Heart right ventricle (tissue), 16 donors: ENCODE measurements at places on chromosomes 3 and 15. TPM values are rescaled to one million over a fixed set of nuclear protein-coding genes. Genes with fewer than 3 reads are reported as not detected.

Gene SRGAP3
- total RNA-seq = 2.4 TPM

Gene TNFSF10
- 41.8 TPM for total RNA-seq

Gene C15orf39
- 12.9 TPM for total RNA-seq

GRCh38 chr3:29397406-29397805 lies 116.5 kb downstream of the RBMS3 start:
- no peak for DNase-seq

- DNase-seq = peak; percentile 20
These were observed 11.7 kb downstream of the SHOX2 start for GRCh38 chr3:158094235-158095110.

DNA sequence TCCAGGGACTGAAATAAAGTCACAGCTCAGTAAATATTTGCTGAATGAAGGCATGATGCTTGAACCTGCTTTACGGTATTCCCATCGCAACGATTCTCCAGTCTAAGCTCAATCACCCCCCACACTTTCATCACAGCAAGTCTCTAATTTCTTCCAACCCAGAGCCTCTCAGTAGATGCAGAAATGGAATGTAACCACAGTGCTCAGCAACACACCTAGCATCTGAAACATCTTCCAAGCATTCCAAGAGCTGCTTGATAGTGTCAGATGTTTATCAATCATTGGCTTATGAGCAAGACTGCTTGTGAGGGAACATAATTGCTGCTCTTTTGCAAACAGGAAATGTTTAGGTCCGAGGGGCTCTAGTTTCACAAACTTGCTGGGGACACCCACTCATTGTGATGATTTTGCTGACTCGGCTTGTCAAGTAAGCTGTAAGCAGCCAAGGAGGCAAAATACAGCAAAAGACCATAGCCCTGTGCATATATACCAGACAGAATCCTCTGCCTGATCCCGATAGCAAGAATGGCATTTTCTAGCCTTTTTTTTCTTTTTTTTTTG lies 751.2 kb downstream of the NR2F2 start:
- DNase-seq = no peak

DNA sequence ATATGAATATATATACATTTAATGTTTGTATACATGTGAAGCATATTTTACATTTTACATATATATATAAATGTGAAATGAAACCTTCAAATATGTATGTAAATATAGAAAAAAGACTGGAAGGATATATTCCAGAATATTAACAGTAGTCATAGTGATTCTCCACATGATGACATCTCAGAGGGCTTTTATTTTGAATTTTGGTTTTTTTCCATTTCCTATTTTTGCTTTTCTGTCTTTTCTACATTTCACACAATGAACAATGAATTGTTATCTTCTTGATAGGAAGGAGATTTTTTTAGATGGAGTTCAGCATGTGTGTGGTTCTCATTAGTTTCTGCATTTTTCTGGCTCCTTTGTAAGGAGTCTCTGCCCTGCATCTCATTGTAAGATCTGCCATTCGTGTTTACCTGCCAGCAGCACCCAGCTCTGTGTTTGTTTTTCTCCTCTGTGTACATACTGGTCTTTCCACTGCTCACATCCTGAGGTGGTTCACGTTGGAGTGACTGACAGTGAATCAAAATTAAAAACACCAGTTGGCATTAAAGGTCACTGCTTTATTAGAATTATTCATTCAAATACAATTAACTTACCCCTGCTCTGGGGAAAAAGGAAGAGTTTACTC lies 425.3 kb upstream of the MDFIC2 start:
- DNase-seq = no peak

Gene MYEF2
- 7.7 TPM for total RNA-seq

Gene SACM1L
- total RNA-seq = 22.2 TPM

DNA sequence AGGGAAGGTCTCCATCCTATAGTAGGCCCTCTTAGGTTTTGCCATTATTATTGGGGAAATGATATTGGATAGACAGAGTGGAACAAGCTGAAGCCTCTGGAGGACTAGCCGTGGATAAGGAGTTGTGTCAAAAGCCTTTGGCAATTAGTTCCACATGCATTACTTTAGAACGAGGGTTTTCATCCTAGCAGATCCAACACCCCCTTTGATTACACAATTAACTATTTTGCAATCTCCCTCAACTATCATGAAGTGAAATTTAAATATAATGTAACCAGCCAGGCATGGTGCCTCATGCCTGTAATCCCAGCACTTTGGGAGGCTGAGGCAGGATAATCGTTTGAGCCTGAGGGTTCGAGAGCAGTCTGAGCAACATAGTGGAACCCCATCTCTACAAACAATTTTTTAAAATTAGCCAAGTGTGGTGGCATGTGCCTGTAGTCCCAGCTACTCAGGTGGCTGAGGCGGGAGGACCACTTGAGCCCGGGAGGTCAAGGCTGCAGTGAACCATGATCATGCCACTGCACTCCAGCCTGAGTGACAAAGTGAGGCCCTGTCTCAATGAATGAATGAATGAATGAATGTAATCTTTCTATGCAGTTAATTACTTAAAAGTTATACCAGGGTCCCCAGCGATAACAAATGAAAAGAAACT lies 56.8 kb downstream of the PXYLP1 start:
- no peak for DNase-seq

Gene RPN1
- total RNA-seq = 170 TPM

Gene USP13
- total RNA-seq = 177 TPM

Gene CFAP44
- total RNA-seq = 4.9 TPM

GRCh38 chr3:120682095-120682681 lies at the start of gene HGD:
Gene HGD, minus strand, starts transcription at chr3:120682239. Its CDS starts 128 bp downstream, at chr3:120682111.
- DNase-seq = no peak

Gene CCDC80
- total RNA-seq = 223 TPM

- DNase-seq = no peak
These were observed 4.8 kb downstream of the PPP1R14D start for GRCh38 chr15:40823572-40824343.

DNA sequence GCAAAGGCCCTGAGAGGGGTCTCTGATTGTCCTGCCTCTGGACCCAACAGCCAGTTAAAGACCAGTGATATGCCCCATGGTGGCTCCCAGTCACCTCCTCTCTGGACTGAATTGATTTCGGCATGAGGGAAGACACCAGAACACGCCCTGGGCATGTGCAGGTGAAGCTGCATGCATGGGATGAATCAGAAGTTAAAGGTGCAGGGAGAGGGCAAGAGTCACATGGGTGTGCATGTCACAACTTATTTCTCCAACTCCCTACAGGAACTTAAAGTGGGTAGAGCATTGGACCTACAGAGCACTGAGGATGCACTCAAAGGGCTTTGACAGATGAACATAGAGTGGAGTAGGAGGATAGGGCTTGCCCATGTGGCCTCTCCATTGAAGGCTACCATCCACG lies 16.9 kb upstream of the RHCG start:
- no peak for DNase-seq

GRCh38 chr3:151504606-151505005 lies 43.7 kb upstream of the IGSF10 start:
- DNase-seq = no peak

DNA sequence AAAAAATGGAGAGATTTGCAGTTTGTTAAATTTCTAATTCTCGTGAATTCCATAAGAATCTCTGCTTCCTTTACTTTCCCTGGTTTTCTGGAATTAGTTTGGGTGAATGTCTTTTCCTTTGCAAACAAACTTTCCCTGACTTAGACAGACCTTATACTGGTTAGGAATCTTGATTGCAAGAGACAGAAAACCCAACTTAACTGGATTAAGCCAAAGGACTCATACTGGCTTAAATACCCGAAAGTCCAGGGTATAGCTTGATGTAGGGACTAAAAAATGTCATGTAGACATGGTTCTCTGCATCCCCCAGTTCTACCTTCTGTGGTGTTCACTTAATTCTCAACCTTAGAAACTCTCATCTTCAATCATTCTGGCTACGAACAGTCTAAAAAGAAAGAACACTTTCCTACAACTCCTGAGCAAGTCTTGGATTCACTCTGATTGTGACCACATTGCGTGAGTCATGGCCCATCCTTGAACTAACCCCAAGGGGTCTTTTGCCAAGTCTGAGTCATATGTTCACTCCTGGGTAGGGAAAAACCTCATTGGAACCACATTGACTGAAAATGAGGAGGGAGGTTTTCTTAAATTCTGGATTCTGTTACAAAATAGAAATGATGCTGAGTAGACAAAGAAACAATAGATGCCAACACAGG lies 136.0 kb upstream of the DAZL start:
- DNase-seq = no peak

Gene PAQR5
- 0.32 TPM for total RNA-seq

- no peak for DNase-seq
These were observed 6.7 kb downstream of the CEMIP start for GRCh38 chr15:80785811-80786354.

- no peak for DNase-seq
These were observed 923.0 kb downstream of the DIPK2A start for GRCh38 chr3:144894576-144894975.

- no peak for DNase-seq
These were observed 157.9 kb downstream of the STAC start for GRCh38 chr3:36538136-36538749.

Gene EOMES
- total RNA-seq = 0.20 TPM

DNA sequence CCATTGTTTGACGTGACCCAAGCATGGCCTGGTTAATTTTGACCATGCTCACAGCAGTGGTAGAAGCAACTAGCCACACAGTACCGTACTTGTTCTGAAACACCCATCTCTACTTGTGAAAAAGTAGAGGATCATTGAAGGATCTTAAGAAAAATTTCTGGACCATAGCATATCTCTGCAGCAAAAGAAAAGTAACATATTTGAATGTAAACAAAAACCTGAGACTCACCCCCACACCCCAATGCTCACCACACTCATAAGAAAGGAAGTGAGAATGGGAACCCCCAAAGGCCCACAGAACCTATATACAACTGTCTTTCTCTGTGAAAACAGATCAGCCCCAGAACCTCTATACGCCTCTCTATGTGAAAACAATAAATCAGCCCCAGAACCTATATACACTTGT lies 33.8 kb upstream of the TFRC start:
- no peak for DNase-seq

DNA sequence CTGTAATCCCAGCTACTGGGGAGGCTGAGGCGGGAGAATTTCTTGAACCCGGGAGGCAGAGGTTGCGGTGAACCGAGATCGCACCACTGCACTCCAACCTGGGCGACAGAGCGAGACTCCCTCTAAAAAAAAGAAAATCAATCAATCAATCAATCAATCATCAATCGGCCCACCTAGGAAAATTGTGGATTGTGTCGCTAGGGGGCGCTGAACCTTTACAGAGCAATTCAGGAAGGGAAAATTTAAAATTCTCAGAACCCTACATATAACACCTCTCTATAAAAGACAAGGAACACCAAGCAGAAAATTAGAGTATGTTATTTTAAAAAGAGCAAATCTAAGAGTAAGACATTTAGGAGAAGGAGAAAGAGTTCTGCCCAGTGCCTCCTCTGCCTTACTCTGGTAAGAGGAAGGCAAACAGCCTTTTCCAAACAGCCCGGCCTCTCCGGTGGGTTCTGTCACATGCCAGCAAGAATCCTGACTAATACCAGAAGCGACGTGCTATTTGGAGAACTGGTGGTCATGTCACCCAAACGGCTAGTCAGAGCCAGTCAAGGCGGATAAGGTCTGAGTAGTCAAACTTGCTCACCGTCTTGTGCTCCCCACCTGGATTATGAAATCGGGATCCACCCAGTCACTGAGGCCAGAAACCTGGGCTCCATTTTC lies 22.3 kb upstream of the SMCO1 start:
- no peak for DNase-seq

Gene C2CD4B
- total RNA-seq = 6.2 TPM

Gene ACKR4
- 3.4 TPM for total RNA-seq

DNA sequence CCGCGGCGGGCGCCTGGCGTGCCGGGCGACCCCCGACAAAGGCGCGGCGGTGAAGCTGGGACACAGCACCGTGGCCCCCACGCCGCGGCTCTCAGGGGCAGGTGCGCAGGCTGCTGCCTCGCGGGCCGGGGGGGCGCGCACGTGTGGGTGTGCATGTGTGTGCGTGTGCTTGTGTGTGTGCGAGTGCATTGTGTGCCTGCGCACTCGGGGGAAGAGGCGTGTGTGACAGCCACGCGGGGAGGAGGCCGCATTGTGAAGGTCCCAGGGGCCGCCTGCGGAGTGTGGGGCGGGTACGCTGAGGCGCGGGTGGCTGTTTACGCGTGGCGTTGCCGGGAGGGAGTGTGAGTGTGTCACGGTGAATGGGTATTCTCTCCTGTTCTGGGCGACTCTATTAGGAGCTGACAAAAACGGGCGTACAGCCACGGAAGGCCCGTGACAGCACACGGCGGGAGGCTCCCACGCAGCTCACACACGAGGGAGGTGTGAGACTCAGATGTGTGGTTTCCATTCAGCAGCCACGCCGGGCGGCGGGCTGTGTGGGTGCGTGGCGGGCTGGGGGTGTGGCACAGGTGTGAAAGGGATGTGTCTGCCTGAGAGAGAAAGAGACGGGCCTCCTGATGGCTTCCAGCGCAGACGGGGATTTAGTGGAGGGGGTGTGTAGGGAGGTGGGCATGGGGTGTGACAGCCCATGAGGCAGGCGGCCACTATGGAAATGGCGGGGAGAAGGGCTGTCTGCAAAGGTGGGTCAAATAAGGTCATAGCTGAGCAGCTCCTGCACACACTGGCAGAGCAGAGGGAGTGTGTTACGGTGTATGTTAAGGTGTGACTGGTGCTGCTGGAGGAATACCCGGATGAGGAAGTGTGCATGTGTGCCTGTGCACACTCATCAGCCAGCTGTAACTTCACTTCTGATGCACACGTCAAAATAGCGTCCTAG lies 750 bp downstream of the PODXL2 start:
- no peak for DNase-seq

GRCh38 chr15:73908030-73908821 lies 18.0 kb upstream of the LOXL1 start:
- peak; percentile 86 for DNase-seq

DNA sequence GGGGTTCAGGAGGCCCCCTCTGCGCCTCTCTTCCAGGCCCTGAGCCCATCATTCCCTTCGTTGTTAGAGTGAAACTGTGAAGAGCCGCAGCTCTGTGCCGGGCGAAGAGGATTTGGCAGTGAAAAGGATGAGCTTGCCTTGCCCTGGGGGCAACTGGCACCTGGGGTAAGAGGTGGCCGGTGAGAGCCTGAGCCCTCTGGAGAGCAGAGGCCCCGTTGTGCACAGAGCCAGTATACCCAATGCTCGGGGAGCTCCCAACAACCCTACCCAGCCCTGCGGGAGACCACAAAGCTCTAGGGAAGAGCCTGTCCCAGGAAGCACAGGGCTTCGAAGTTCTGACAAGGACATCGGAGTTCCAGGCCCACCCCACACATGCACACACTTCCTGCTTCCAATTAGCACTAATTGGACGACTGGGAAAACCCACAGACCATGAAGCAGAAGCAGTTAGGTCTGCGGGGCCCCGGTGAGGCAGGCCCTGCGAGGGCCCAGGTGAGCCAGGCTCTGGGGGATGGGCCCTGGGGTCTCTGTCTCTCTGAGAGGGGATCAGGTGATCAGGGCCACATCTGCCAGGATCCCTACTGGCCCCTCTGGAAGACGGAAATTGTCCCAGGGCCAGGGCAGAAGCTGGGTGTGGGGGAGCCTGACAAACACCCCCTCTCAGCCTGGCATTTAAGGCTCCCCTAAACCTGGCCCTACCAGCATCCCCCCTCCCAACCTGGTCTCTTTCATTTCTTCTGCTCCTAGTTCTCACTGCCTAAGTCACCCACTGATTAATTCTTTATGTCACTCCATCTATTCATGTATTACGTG lies 27.9 kb upstream of the SFMBT1 start:
- no peak for DNase-seq

Gene APEH
- total RNA-seq = 115 TPM

- DNase-seq = peak; percentile 35
These were observed at the start of gene PEX5L for GRCh38 chr3:180036671-180037455. Gene PEX5L, minus strand, starts transcription at chr3:180036937. Its CDS starts 338 bp downstream, at chr3:180036599.

GRCh38 chr3:65500398-65501306 lies 538.1 kb downstream of the MAGI1 start:
- DNase-seq = no peak

- DNase-seq = peak; percentile 9
These were observed 100.6 kb upstream of the IGF1R start for GRCh38 chr15:98547741-98548138.
